Esophagus squamous epithelium (tissue), 5 donors: ENCODE measurements at places on chromosomes 11 and 22. TPM values are rescaled to one million over a fixed set of nuclear protein-coding genes. Genes with fewer than 3 reads are reported as not detected.

DNA sequence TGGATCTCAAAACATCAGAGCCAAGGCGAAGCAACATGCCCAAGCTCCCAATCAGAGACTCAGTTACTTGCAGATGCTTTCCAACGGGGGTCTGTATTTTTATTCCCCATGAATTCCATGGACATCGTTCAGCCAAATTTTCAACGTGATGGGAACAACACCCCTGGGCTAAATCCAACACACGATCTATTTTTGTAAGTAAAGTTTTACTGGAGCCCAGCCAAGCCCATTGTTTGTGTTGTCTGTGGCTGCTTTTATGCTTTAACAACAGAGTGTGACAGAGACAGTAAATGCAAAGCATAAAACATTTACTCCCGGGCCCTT is 33.7 kb downstream of the SLC5A1 start:
- DNase-seq: no peak

DNA sequence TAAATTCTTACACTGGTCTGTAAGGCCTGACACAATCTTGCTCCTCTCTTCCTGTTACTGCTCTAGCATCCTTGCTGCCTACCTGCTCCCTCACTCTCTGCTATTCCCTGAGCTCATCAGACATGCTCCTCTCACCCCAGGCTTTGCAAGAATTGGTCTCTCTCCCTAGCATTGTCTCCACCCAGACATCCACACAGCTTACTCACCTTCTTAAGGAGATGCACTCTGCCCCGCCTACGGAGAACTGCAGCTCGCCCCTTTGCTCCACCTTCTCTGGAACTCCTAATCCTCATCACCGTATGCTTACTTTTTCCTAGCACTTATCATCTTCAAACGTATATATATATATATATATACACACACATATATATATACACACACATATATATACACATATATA is 23.3 kb upstream of the TMPRSS5 start:
- no peak for DNase-seq

DNA sequence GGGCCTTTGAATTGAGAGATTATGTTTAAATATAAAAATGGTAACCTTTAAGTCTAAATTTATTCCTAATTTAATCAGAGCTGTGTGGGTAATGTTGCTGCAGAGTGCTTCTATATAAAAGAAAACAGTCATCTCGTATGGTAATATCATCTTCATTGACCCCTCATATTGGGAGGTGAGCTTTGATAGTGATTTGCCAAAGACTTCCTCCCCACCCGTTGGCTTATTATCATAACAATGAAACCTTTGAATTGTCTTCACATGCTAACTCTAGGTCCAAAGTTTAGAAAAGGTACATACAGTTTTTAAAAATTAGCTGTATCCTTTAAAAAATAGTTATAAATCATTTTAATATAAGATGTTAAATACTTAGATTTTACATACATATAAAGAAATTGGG is 3.7 kb downstream of the EMSY start:
- no peak for DNase-seq

The FJX1 gene
- total RNA-seq: 8.8 TPM

GRCh38 chr22:38043151-38044039 is 13.8 kb upstream of the PICK1 start:
- DNase-seq: no peak

The STX5 gene
- total RNA-seq: 25.2 TPM
